ENCODE measurements at places on chromosomes 6 and 20. TPM values are rescaled to one million over a fixed set of nuclear protein-coding genes. Genes with fewer than 3 reads are reported as not detected.

- no peak for DNase-seq
These were observed 89.5 kb downstream of the TIAM2 start for GRCh38 chr6:155084431-155085123.

Gene TTLL9
- 0.25 TPM for total RNA-seq

GRCh38 chr6:155235087-155235486 lies 28.7 kb upstream of the CLDN20 start:
- DNase-seq, result no peak

DNA sequence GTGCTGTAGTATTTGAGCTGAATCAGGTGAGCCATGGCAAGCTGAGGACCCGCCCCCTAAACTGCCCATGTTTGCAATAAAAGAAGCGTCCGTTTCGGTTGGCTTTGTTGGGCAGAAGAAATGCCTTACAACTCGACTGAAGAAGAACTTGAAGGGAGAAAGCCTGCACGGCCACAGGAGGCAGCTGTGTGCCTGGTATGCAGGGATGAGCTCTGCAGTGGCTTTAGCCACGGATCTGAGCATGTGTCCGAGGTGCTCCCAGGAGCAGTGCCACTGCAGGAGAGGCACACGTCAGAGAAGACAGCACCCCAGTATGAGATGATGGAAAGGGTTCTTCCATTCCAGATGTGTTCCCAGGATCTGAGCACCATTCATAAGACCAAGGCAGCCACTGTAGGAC lies 23.5 kb downstream of the KIZ start:
- no peak for DNase-seq

GRCh38 chr20:10637031-10637559 lies 36.7 kb downstream of the JAG1 start:
- no peak for DNase-seq

DNA sequence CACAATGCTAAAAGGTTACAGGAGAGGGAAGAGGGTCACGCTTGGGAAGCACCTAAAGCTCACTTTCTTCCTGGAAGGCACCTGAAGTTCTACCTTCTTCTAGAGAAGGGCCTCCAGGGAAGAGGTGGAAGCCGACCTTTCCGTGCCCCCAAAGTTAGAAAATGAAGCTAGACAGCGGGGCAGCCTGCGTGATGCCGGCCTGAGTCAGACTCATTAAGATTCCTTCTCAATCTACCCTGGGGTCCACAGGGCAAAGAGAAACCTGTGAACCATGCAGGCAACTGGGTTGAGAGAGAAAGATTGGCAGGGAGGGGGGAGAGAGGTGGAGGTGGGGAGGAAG lies 54.8 kb upstream of the CCDC167 start:
- no peak for DNase-seq

Gene ANKRD66
- total RNA-seq, result not detected

DNA sequence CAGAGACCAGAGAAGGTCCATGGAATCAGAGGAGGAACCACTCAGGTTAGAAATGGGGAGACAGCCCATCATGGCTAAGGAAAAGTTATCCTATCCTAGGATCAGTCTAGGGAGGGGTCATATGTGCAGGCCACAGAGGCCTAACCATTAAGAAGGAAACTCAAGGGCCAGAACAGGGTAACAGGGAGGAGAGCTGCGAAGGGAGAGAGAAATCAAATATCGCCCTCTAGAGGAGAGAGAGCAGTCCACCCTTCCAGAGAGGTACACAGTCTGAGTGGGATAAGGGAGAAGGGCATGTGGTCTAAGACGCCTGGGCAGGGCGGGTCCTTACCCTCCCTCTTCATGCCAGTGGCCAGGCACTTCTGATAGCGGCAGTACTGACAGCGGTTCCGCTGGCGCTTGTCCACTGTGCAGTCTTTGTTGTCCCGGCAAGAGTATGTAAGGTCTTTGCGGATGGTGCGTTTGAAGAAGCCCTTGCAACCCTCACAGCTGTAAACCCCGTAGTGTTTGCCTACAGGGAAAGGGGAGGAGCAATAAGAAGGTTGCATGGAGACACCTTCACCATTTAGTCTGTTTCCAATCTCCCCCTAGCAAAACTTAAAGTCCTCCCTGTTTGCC lies 2.9 kb downstream of the RXRB start:
- peak; percentile 63 for DNase-seq

- peak; percentile 61 for DNase-seq
These were observed 60.8 kb upstream of the MAP3K4 start for GRCh38 chr6:160930547-160931377.

GRCh38 chr6:31267651-31268368 lies 4.1 kb downstream of the HLA-C start:
- DNase-seq, result peak; percentile 52

- no peak for DNase-seq
These were observed 116.4 kb downstream of the TOX2 start for GRCh38 chr20:44031001-44031574.

- DNase-seq, result peak; percentile 61
These were observed 15.8 kb downstream of the AARS2 start for GRCh38 chr6:44297063-44298038.

- no peak for DNase-seq
These were observed 82.4 kb downstream of the CDH26 start for GRCh38 chr20:60040471-60041162.

- DNase-seq, result no peak
These were observed 108.4 kb downstream of the SCML4 start for GRCh38 chr6:107715550-107716321.

GRCh38 chr20:32764005-32764960 lies 2.1 kb downstream of the DNMT3B start:
- DNase-seq, result no peak

DNA sequence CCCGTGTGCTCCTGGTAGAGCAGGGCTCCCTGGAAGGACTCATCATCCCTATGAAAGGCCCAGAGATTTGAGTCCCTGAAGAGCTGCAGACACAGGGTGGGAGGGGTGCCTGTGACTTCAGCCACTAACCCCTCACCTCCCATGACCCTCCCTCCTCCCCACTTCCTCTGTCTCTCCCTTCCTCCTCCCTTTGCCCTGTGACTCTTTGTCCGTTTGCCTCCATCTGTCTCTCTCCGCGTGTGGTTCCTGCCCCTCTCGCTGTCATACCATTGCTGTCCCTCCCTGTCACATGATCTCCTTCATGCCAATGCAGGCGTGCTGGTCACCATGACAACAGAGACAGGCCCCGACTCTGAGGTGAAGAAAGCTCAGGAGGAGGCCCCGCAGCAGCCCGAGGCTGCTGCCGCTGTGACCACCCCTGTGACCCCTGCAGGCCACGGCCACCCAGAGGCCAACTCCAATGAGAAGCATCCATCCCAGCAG lies 19.0 kb downstream of the EPB41L1 start:
- DNase-seq, result no peak

DNA sequence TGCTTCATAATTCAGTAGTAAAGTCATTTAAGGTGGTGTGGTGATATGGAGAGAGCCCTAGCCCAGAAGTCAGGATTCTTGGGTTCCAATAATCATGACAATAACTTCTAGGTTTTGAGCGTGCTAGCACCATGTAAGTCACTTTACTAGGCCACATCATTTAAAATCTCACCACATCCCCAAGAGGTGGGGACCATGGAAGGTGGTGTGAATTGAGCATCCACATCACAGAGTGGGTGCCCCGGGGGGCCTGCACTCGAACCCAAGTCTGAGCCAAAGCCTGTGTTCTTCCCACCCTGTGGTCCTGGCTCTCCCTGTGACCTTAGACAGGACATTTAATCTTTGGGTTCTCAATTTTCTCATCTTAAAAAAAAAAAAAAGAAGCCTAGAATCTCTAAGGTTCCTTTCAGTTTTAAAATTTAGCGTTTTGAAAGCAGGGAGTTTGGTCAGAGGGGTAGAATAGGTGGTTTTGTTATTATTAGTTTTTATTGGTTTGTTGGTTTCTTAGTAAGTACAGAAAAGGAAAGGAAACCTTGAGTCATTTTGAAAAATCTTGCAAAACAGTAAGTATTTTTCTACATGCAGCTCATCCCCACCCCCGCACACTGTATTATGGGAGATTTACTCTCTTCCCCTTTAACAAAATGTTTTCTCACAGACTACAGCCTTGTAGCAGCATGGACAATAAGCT lies 26.4 kb downstream of the ARMC2 start:
- DNase-seq, result peak; percentile 50

GRCh38 chr6:158569036-158569435 lies 9.1 kb downstream of the TMEM181 start:
- no peak for DNase-seq

Gene FERMT1
- 54.1 TPM for total RNA-seq

DNA sequence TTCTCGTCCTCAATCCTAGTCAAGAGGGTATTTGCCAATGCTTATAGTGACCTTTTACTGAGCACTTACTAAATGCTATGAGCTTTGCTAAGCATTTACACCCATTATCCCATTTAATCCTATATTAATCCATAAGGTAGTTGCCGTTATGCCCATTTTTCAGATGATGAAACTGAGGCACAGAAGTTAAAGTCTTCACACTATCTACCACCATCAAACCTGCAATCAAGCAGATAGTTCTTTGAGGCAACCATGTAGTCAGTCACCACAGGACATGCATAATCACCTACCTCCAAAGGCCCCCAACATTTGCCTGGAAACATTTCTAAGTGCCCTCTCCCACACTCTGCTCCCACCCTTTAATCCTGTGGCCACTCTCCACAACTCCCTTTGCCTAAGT lies 149.6 kb downstream of the LY86 start:
- no peak for DNase-seq

Gene SDCBP2
- total RNA-seq, result 320 TPM

GRCh38 chr6:84457276-84457675 lies 229.8 kb upstream of the CEP162 start:
- DNase-seq, result no peak

DNA sequence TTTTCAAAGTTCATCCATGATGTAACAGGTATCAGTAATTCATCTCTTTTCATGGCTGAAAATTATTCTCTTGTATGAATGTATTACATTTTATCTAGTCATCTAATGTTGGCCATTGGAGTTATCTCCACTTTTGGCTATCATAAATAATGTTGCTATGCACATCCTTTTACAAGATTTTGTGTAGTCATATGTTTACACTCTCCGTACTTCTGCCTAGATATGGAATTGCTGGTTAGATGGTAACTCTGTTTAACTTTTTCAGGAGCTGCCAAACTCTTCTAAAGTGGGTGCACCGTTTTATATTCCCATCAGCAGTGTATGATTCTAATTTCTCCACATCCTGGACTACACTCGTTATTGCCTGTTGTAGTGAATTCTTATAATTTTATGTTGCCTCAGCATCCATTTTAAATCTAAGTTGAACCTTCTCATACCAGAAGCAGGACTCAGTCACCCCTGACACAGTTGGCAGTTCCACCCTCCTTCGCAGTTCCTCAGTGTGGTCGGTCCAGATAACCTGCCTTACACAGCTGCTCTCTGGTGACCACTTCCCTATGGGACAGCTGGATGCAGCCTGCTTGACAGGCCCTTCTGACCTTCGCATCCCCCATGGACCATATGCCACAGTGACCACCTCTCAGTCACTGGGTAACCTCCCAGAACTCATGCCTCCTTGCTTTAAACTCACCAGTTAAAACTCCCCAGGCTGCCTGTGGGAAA lies 33.9 kb downstream of the KIZ start:
- no peak for DNase-seq

Gene EYS
- total RNA-seq, result 0.60 TPM

- DNase-seq, result no peak
These were observed 214.0 kb downstream of the ZFAND3 start for GRCh38 chr6:38033442-38033982.

DNA sequence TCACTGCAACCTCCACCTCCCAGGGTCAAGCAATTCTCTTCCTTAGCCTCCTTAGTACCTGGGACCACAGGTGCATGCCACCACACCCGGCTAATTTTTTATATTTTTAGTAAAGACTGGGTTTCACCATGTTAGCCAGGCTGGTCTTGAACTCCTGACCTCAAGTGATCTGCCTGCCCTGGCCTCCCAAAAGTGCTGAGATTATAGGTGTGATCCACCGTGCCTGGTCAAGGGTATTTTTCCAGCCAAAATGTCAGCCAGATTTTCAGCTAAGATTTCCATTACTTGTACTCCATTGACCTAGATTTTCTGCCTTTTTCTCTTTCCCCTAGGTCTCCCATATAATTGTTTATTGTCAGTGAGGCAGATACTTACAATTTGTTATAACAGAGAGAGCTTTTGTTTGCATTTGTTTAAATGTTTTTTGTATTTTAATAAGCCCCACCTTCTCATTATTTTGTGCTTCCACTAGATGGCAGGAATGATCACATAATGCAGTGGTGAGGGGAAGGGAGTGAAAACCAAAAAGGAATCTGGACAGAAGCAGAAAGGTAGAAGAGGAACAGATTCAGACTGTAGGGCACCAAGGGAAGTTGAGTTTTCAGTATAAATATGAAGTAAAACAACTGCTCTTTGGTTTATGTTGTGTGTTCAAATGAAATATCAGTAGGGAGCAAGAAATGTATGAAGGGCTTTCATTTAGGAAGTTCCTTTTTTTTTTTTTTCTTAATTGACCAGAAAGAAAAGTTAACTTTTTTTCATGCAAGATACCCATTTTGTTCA lies 29.7 kb downstream of the RPF2 start:
- DNase-seq, result no peak

Gene ACTL10
- 2.4 TPM for total RNA-seq

DNA sequence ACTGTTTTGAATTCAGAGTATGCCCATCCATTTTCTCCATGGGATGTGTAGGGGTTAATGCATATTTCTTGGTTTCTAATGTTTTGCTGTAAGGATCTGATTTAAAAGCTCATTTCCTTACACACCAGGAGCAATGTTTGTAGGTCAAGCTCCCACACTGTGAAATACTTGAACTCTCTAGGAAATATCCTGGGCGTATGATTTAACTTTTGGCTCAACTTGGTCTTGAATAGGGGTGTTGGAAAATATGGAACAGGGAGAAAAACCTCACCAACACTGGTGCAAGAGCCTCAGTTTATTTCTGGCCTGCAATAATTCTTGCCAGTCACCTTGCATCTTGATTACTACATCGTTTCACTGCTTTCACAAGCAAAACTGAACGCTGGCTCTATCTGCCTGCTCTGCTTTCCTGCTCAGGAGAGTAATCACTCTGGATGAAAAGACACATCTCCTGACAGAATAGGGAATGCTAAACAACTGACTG lies 25.1 kb upstream of the RFPL4B start:
- no peak for DNase-seq

DNA sequence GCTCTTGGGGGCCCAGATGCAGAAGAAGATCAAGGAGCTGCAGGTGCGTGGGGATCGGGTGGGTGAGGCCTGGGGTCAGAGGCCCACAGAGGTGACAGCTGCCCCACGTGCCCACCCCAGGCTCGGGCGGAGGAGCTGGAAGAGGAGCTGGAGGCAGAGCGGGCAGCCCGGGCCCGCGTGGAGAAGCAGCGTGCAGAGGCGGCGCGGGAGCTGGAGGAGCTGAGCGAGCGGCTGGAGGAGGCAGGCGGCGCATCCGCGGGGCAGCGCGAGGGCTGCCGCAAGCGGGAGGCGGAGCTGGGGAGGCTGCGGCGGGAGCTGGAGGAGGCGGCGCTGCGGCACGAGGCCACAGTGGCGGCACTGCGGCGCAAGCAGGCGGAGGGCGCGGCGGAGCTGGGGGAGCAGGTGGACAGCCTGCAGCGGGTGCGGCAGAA lies 41.5 kb downstream of the MYH7B start:
- peak; percentile 59 for DNase-seq

- DNase-seq, result no peak
These were observed at the start of gene PTPRT for GRCh38 chr20:43189554-43190331. Gene PTPRT, minus strand, starts transcription at chr20:43189906. Its CDS starts 173 bp downstream, at chr20:43189733.

Gene DPPA5
- total RNA-seq, result not detected

Gene OXT
- total RNA-seq, result 0.66 TPM

- DNase-seq, result no peak
These were observed 47.0 kb downstream of the ZDHHC14 start for GRCh38 chr6:157427969-157428368.
